ENCODE measurements at places on chromosomes 4 and X.
A peak's percentile ranks its signal among the peaks of the same experiment; 100 is the strongest.

DNA sequence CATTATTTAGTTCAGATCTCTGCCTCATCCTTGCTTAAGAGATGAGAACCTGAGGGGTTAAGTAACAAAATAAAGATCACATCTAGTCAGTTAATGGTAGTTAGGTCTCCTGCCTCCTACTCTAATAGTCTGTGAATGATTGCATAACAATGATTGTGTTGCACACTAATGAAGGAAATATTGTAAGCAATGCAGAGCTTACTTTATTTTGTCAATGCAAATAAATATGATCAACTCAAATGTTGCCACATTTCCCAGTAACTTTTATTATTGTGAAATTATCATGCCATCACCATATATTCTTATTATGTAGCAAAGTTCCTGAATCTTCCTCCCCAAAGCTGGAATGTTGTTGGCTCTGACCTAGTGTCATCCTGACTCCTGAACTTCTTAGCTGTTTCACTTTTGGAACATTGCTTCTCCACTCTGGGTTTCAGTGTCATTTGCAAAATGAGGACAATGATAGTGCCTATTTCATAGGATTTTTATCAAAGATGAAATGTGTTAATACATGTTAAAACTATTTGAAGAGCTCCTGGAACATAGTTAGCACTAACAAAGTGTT lies 17.0 kb upstream of the GABRA4 start:
- DNase-seq: no peak

DNA sequence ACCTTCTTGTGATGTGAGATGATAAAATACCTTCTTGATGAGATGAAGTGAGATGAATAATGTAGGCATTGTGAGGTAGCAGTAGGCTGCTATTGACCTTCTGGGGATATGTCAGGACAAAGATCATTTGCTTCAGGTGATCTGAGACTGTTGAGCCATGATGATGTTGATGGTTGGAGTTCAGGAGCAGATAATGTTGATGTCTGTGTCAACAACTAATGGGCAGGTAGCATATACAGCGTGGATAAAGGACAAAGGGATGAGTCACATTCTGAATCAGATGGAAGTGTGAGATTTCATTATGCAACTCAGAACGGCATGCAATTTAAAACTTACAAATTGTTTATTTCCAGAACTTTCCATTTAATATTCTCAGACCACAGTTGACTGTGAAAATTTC lies 57.3 kb downstream of the RAP1GDS1 start:
- DNase-seq: no peak

DNA sequence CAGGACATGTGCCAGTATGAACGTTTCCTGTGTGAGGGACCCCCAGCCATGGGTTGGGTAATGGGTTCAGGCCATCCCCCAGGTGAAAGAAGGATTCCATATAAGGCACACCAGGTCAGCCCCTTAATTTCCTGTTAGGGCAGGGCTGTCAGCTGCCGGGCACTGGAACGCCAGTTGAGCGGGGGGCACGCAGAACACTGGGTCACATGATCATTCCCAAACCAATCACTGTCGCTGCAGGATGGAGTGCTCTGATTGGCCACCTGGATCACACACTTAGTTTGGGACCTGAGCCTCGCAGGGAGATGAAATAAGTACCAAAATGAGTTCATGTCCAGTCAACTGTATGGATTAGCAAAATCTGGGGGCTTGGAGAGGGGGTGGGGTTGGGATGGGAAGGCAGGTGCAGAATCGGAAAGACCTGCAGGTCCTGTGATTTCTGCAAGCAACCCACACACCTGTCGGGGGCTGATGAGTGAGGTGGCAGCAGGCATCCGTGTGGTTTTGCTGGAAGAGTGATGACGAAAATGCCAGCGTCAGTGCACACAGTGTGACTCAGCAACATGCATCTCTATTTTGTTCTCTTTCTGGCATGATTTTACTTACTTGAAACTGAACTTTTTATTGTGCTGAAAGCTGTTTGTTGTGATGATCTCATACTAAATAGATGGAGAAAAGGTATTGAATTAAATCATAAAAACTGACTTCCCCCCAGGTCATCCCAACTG lies 32.2 kb downstream of the RNF212 start:
- no peak for DNase-seq

DNA sequence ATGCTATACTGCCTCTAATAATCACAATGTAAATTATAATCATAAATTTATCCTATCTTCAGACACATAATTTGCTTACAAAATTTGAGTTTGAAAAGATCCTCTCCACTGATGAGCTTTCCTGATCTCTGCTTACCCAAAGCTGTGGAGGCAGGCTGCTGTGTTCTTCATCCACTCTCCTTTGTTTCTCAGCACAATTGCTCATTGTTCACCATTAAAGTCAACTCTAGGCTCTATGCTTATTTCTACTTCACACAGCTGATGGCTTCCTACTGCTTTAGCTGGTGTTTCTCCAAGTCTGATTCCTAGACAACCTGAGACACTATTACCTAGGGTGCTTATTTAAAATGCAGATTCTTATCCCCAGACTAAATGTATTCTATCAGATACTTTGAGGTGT lies 319.7 kb downstream of the PCDH18 start:
- no peak for DNase-seq

- no peak for DNase-seq
These were observed 29.0 kb downstream of the SGMS2 start for GRCh38 chr4:107853444-107854355.

DNA sequence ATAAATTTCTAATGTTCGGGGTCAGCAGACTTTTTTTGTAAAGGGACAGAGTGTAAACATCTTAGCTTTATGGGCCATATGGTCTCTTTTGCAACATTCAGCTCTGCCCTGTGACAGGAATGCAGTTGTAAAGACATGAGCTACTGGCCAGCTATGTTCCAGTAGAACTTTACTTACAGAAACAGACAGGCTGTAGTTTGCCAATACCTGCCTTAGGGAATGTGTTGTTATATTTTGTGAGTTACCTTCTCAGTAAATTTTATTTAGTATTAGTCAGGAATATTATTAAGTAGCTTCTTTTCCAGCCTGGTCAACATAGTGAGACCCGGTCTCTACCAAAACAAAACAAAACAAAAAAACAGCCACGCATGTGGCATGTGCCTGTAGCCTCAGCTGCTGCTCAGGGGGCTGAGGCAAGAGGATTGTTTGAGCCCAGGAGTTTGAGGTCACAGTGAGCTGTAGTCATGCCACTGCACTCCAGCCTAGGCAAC lies 48.7 kb downstream of the HTT start:
- no peak for DNase-seq

GRCh38 chrX:148422526-148422925 lies 77.9 kb upstream of the AFF2 start:
- DNase-seq: no peak

DNA sequence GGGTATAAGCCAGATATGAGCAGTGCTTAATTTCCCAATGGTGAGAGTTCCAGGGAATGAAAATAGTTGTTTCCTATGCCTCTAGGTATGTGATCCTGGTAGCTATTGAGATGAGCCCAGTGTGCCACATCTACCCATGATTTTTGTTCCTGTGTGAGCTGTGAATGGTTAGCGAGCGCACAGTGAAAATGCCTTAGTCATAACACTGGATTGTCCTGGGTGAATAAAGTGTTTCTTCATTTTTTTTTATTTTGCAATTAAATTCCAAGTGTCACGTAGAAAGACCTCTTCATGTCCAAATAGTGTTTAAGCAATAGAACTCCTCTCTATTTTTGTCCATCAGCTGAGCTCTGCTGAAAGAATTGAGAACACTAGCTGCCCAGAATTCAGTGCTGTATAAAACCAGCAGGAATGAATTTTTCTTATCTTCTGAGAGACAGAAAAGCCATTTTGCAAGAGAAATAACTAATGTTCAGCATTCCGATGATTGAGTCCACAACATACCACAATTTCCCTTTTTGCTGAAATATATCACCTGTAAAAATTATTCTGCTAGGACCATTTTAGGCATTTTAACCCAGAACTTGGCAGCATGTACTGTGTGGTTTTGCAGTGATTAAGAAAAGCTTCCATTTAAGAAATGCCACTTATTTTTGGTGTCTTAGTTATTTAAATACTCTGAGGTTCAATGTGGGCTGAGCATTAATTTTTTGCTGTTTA lies 5.6 kb downstream of the MAOA start:
- DNase-seq: no peak

DNA sequence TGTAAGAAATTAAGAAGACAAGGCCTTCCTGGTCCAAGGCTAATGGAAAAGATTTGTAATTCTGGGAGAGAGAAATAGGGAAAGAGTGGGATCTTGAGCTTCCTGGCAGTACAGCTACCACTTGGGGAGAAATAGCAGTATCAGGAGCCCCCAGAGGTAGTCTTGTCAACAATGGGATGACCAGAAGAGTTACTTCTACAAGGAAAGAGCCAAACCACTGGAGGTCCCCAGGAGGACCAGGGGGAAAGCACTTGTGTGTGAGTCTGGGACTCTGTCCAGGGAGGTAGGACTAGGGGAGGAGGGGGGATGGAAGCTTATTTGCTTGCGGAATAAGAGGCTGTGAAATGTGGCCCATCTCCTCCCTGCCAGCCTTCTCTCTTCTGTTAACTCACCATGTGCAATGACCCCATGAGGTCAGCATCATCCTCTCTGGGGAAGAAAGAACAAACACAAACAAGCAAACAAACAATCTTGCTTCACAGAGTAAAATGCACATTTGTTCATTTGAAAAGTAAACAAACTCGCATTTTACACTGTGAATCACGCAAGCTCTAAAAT lies 160.1 kb downstream of the STK32B start:
- DNase-seq: no peak

DNA sequence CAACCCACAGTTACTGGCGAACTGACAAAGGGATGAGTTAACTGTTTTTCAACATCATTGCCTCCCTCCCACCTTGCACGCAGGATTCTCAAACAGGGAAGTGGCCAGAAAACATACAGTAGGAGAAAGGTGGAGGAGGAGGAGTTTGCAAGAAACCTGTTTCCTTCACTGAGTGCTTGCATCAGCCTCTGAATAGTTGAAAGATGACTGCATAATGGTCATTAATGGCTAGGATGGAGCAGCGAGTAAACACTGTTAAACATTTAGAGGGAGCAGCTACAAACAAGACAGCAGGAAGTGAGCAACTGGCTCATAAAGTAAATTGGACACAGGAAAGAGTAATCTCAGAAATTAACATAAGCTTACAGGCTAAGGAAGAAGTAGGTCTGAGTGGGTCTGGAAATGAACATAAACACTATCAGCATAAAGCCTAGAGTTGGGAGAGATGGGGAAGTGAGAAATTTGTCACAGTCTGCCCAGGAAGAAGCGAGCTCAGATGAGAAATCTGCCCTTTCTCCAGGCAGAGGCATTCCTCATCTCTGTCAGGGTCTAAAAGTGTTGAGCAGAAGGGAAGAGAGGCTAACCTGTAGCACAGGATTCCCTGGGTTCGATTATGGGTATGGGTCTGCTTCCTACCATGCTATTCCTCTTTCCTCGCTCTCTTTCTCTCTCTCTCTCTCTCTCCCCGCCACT lies 38.6 kb downstream of the TRPC5OS start:
- DNase-seq: no peak

DNA sequence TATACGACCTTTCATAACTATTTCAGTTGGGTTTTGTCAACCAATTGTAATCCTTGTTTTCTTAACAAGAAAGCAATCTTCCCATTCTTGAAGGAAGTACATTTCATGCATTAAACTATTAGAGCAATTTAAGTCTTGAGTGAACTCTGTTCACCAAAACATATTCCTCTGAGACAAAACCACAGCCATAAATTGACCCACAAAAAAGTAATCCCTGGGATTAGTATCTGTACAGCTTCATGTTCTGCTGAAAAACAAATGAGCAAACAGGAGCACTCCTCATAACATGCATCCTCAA lies 207.0 kb upstream of the PDE5A start:
- DNase-seq: no peak

- DNase-seq: peak; percentile 27
These were observed 669 bp downstream of the IRF2 start for GRCh38 chr4:184473499-184474262.

GRCh38 chr4:138107023-138107422 lies 135.1 kb downstream of the SLC7A11 start:
- DNase-seq: no peak

GRCh38 chr4:8270912-8271815 lies 1.6 kb downstream of the HTRA3 start:
- no peak for DNase-seq

- no peak for DNase-seq
These were observed 7.5 kb upstream of the SLC39A8 start for GRCh38 chr4:102352781-102353180.

DNA sequence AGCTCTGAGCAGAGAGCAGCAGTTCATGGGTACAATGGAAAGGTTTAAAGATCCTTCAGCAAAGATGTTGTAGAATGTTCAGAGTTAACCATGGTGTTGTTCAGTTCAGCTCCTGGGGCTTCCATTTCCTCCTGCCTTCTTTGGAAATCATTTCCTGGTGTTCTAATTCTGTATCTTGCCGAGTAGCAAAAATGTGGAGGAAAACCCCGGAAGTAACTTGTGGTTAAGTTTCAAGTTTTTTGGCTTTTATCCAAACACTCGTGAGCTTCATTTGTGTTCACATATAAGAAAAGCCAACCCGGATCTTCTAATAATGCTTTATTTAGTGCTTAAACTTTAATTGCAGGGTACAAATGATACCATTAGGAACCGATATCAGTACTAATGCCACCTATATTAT lies 33.6 kb upstream of the ARX start:
- DNase-seq: no peak

GRCh38 chr4:1846580-1846979 lies 9.4 kb downstream of the LETM1 start:
- DNase-seq: no peak

GRCh38 chrX:149510386-149510785 lies 5.3 kb upstream of the IDS start:
- no peak for DNase-seq

GRCh38 chr4:29571322-29571721 lies 1148.8 kb upstream of the PCDH7 start:
- no peak for DNase-seq

All from stimulated activated CD8-positive, alpha-beta memory T cell treated with anti-CD3 and anti-CD28 coated beads, Interleukin-7, amount 100 ng/mL, for 4 hours (primary cell).